ENCODE measurements at places on chromosomes 3 and 15.

DNA sequence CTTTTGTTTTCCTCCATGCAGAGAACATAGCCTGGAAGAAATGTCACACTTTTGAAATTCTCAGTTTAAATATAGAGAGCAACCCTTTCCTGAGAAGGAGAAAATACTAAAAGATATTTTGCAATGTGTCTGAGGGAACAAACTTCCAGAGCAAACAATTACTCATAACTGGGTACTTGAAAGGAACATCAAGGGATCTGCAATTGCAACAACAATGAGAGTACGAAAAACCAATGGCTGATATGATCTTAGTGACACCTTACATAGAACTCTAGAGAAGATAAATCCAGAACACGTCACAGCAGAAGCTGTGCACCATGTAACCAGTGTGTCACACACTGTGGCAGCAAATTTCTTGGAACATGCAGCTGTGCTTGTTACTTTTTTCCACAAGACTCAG lies 14.6 kb upstream of the ARPP21 start:
- no peak for DNase-seq

GRCh38 chr15:67564968-67565345 lies 22.5 kb downstream of the MAP2K5 start:
- no peak for DNase-seq

DNA sequence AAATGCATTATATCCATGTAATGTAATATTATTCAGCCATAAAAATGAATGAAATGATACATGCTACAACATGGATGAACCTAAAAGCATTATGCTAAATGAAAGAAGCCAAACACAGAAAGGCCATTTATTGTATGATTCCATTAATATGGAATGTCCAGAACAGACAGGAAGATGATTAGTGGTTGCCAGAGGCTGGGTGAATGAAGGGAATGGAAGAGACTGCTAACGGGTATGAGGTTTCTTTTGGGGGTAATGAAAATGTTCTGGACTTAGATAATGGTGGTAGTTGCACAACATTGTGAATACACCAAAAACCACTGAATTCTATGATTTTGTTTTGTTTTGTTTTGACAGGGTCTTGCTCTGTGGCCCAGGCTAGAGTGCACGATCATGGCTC lies 61.6 kb upstream of the MAP4 start:
- no peak for DNase-seq

GRCh38 chr3:38029400-38030125 lies at the start of gene PLCD1:
Gene PLCD1, minus strand, starts transcription at chr3:38029642. Its CDS starts 103 bp downstream, at chr3:38029539.
- DNase-seq = peak; percentile 66

DNA sequence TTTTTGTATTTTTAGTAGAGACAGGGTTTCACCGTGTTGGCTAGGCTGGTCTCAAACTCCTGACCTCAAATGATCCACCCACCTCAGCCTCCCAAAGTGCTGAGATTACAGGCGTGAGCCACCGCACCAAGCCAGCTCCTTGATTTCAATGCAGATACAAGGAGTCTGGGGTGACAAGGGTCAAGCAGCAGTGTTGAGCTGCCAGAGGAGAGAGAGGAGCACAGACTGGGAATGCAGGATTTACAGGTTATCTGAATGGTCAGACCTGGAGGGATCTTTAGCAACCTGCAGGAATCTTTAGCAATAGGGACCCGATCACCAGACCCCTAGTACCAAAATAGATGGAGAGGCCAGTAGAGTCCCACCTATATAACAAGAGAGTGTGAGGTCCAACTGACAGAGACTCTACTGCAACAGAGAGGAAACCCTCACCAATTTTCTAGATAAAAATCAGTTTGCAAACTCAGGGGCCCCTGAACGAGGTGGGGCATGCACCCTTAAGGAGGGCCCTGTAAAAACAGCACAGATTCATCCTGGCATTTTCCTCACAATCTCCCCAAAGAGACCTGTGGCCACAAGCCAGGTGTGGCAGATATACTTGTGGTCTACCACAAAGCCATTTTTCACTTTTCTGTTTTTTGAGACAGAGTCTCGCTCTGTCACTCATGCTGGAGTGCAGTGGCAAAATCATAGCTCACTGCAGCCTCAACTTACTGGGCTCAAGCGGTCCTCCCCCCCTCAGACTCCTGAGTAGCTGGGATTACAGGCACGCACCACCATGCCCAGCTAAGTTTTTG lies 10.7 kb upstream of the SHISA5 start:
- DNase-seq = peak; percentile 48

DNA sequence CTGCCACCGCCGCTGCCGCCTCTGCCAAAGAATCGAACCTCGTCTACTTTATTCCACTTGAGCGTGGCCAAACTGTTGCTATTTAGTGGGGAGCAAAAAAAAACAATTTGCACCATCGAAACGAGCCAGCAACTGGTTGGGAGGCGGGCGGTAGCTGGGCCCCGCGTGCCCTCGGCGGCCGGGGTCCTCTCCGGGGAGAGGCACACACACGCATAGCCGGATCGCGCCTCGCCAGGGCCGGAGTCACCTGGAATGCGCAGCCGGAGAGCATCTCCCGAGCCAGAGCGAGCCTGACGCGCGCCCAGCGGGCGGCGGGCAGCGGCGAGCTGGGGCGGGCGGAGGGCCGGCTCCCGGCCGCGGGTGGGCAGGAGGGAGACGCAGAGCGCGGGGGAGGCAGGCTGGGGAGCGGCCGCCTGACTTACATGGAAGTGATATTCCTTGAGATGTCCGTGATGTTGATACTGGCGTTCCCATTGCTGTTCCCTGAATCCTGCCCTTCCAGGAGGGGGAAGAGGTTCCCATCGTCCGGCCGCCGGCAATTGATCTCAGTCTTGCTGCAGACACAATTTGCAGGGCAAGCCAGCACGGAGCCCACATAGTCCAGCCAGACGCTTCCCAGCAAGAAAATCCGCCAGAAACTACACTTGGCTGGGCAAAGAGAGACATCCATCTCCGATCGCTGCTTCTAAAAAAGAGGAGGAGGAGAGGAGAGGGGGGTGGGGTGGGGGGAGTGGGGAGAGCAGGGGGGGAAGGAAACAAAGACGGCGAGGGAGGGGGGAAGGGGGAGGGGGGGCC lies 858 bp downstream of the NTRK3 start:
- no peak for DNase-seq

GRCh38 chr3:60979461-60980341 lies 271.6 kb downstream of the FHIT start:
- DNase-seq = no peak

DNA sequence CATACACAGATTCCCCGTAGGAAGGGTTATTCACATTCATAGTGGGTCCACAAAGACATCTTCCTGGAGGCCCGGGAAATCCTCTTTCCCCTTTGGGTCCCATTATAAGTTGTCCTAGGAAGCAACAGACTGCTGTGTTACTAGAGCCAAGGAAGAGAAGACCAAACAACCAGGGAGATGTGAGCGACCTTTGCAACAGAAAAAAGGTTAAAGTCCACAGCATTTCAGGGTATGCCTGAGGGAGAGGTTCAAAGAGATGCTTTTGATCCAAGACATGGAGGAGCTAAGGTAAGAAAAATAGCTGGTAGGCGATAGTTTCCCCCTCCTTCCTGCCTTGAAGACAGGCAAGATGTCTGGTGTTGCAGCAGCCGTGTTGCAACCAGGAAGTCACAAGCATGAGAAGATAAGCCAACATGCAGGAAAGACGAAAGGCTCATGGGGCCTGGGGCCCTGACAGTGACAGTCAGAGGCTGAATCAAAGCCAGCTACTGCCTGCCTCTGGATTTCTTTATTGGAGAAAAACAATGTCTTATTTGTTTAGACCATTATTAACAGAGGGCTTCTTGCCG lies 30.9 kb downstream of the EAF1 start:
- DNase-seq = no peak

Data from CD4-positive, alpha-beta T cell treated with Interleukin-10 for 1 hour (primary cell).